ENCODE measurements at places on chromosomes 1 and 21.

DNA sequence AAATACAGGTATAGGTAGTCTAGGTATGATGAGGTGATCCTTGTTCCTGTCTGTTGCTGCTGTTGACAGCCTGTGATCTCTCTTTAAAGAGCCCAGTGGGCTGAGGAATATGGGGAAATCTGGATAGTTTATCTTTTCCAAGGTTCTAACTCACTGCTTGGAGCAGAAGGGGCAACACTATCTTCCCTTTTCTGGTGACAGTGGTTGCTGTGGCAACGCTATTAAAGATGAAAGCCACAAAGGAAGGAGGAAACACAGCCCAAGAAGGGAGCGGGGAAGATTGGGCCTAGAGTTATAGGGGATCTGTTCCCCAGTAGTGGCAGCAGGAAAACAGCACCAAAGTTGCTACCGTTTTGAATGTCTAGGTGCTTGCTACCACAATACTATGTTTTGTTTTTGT lies 8.8 kb downstream of the PCP4L1 start:
- DNase-seq: no peak

GRCh38 chr1:181038399-181038873 lies 4.7 kb downstream of the MR1 start:
- peak; percentile 78 for DNase-seq

- no peak for DNase-seq
These were observed 97.9 kb downstream of the CSMD2 start for GRCh38 chr1:34066981-34067603.

GRCh38 chr1:15236746-15237145 lies 10.3 kb upstream of the FHAD1 start:
- DNase-seq: no peak

DNA sequence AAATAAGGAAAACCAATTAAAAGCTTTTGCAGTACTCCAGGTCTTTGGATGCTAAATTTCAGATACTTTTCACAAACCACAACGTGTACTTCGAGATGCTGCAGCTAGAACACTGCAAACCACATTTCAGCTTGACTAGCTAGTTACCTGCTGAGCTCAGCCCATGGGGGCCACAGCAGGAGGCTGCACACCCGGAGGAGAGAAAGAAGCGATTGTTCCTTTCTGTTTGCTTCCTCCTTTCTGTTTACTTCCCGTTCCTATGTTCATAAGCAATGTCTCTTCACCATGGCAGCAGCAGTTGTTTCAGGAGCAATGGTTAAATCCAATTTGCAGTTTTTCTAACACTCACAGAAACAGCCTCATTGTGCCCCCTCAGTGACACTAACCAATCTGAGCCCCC lies 225.6 kb upstream of the FGGY start:
- DNase-seq: peak; percentile 81

- DNase-seq: no peak
These were observed 27.4 kb upstream of the HRNR start for GRCh38 chr1:152251391-152251790.

GRCh38 chr1:34330061-34330460 lies 153.4 kb downstream of the C1orf94 start:
- no peak for DNase-seq

All from choroid plexus epithelial cell (primary cell).